Activated CD4-positive, CD25-positive, alpha-beta regulatory T cell treated with anti-CD3 and anti-CD28 coated beads, Interleukin-2, amount 50 U/mL, for 72 hours (primary cell): ENCODE measurements at places on chromosomes 4 and X.
A peak's percentile ranks its signal among the peaks of the same experiment; 100 is the strongest.

GRCh38 chrX:87327267-87327666 lies 190.3 kb upstream of the KLHL4 start:
- DNase-seq: no peak

DNA sequence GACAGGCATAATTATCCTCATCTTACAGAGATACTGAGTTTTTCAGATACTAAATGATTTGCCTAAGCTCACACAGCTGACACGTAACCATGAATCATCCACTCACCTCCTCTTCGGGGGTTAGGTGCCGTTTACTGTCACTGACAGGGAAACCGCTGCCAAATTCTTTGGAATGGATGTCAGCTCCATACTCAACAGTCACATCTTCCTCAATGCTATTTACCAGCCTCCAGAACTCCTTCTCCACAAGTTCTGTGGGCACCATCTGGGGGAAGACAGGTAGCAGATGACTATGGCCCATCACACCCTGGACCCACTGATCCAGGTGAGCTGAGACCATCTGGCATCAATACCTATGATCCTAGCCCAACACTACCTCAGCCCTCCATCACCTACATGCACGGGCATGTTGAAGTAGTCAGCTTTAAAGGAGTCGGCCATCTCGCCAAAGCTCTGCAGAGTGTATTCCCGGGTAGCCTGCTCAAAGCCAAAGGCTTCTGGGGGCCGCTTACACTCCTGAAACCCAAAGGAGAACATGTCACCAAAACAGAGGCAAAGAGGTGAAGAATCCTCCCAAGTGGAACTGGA lies 13.5 kb downstream of the KDM5C start:
- no peak for DNase-seq

DNA sequence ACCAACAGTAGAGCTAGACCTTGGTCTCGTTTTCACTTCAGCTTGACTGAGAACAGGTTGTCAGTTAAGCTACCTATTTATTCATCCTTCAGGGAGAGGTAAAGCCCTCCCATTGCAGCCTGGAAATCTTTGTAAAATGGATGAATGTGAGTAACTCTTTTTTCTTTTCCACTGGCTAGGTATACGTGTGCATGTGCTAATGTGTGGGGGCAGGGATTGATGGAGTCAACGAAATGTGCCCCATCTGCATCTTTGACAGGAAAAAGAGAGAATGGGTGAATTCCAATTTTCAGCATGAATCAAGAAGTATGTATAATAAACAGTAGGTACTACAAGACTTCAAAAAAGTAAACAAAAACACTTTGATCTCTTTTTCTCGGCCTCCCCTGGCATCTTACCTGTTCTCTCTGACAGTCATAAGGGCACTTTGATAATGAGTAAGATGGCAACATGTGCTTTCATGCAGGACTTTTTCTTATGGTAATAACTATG lies at the start of gene IL21:
TSS of gene IL21 (minus strand) at position 51 of the 492 bp plus-strand sequence. CDS start 55 bp downstream, outside the sequence.
- no peak for DNase-seq

DNA sequence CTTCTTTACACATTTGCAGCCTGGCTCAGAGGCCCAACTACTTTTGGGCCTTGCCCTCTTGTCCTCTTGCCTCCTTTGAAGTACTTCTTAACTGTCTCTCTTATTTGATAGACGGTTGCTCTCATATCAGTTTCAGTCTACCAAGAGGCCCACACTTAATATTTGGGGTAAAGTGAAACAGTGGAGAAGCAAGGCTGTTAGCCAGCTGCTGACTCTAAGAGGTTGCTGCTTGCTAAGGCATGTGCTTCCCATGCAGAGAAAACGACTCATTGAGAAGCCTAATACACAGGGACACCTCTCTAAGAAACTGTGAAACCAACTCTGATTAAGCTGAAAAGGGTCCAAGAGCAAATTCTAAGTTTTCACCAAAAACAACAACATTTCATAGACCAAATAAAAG lies 94.6 kb downstream of the PPP3CA start:
- no peak for DNase-seq

- no peak for DNase-seq
Measured at GRCh38 chr4:81096566-81096965, 66.1 kb downstream of the BMP3 start.

DNA sequence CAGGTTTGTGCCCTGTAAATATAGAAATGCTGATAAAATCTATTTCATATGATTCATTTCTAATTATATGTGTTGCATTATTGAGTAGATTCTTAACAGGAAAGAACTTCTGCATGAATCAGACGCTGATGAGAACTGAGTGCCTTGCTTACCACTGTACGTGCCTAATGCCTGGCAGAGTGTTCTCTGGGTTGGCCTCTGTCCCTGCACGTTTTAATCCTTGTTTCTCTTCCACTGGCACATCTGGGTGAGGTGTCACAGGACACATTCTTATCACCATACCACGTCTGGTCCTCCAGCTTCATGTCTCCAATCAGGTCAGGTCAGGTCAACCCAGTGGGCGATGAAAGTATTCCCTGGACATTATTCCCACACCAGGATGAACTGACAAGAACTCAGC lies 53.6 kb downstream of the KLF3 start:
- DNase-seq: no peak

GRCh38 chr4:89334311-89334710 lies 26.7 kb upstream of the GPRIN3 start:
- no peak for DNase-seq

DNA sequence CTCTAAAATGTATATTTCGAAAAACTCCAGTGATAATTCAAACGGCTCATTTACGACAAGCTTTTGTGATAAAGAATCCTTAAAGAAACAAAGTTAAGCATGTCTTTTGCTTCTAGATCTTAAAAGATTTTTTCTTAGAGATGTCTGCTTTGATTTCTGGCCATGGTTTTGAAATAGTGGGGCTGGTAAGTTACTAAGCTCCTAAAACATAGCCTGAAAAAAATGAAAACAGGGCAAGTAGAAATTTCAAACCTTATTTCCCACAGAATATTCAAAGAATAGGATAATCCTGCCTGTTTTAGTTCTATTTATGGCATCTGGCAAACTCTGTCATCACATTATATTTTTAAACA lies 318.3 kb downstream of the ARHGAP24 start:
- no peak for DNase-seq

DNA sequence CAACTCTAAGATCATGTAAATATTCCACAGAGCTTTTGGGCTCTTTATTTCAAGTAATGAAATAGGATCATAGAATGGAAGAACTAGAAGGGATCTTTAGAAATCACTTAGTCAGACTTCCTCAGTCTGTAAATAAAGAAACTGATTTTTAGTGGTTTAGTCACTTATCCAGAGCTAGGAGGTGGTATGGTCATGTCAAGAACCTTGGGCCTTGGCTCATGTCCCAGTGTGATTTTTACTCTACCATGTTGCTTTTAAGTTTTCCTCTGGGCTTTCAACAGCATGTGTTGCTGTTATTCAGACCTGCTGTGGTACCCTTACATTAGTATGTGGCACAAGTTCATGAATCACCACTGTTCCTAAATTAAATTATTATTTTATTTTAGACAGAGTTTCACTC lies 184.9 kb downstream of the FRAS1 start:
- DNase-seq: no peak

DNA sequence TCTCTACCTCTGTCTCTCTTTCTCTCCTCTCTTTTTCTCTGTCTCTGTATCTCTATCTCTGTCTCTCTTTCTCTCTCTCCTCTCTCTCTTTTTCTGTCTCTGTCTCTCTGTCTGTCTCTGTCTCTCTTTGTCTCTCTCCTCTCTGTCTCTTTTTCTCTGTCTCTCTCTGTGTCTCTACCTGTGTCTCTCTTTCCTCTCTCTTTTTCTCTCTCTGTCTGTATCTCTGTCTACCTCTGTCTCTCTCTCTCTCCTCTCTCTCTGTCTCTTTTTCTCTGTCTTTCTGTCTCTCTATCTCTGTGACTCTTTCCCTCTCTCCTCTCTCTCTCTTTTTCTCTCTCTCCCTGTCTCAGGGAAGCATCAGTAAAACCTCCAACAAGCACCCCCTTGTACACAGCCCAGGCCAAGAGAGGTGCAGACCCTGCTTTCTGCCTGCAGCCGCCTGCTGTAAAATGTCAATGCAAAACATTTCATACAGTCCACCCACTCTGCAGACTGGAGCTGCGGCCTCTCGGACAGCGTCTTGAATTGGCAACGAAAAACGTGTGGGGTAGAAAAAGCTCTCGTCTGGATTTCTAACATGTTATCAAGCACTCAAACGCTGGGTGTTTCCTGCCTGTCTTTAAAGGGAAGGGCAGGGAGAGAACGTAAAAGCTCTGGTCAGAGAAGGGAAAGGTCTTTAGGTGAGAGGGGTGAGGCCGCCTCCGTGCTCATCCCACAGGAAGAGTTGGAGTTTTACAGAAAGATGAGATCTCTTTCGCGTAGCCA lies 3.7 kb upstream of the SHOX start:
- DNase-seq: no peak

DNA sequence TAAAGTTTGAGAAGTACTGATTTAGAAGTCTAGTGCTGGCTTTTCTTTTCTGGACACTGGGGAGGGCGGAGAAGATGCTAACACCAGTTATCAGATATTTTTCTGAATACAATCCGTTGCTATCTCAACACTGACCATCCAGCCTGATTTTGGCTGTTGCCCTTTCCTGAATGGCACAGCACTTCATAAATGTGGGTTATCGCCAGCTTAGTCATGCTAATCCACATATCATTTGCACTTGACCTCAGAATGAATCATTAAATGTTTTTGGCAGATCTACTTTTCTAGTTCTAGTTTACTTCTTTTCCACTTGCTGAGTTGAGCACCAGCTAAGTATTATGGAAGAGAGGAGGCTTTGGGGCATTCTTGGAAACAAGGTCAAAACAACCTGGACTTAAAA lies 60.8 kb upstream of the ESX1 start:
- DNase-seq: no peak

- DNase-seq: no peak
Measured at GRCh38 chrX:69014200-69014599, 151.1 kb downstream of the PJA1 start.

DNA sequence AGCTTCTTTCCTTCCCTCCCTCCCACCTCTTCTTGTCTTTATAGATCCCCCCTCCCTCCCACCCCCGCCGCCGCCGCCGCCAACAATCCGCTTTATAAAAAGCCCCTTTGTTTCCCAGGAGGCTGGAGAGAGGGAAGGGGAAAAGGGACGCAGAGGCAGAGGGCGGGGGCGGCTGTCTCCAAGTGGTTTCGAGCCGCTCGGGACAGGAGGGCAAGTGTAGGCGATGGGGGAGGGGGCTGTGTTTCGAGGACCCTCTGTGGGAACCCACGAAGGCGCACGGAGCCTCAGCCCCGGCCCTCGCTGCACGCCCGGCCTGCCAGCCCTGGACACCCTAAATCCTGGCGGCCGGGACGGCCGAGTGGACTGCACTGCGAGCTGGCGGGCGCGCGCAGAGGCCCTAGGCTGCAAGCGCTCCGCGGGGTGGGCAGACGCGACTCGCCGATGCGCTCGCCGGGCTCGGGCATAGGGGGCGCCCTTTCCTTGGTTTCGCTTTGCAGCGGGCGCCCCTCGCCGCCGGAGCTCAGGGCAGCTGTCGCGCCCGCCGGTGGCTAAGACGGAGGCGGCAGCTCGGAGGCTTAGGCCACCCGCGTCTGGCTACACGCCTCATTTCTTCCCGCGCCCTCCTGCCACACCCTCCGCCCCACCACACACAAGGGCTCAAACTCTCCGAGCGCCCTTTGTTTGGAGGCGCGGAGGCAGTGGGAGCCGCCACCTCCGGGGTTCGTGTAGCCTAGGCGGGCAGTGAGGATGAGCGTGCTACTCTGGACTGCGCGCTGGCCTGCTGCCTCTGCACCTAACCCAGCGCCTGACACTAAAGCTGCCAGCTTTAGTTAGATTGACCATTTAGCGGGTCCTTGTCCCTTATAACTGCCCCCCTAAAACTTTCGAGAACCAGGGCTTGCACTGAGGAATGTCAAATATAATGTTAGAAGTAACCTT lies 2.2 kb downstream of the MAMLD1 start:
- DNase-seq: peak; percentile 53

- no peak for DNase-seq
Measured at GRCh38 chrX:101081231-101081630, 2.6 kb downstream of the TMEM35A start.

GRCh38 chr4:83862471-83862870 lies 326.6 kb downstream of the GPAT3 start:
- no peak for DNase-seq

DNA sequence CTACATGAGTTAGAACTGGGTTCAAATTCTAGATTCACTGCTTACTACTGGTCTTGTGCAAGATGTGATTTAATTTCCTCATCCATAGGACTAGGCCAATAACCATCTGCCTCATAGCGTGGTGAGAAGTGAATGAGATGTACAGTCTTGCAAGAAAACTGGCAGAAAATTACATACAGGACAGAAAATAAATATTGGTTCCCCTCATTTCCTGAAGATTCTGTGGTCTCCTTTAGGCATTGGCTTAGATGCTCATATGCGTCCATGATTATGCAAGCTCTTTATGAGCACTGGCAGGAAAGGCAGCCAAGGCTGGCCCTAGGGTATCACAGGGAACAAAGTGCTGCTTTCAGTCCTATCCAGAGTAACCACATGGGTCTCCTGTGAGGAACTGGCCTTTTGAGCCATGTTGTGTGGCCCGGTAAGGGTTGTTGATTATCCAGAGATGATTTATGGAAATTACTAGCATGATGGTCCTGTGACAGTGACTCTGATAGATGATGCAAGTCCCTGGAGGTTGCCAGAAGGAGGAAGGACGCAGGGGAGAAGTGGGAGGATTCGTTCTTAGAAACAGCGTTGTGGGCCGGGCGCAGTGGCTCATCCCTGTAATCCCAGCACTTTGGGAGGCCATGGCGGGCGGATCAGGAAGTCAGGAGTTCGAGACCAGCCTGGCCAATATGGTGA lies 9.9 kb upstream of the MOB1B start:
- no peak for DNase-seq

DNA sequence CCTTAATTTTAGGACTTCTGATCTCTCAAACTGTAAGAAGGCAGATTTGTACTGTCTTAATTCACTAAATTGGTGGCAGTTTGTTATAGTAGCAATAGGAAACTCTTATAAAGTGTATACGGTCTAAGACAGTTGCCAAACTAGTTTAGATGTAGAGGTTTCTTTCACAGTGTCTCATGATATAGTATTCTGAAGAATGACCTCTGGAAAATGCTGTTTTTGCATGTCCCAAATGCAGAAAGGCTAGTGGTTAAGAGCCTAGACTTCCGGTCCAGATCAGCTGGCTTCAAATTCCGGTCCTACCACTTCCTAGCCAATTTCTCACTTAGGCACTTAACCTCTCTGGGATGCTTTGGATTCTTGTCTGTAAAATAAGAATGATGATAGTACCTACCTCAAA lies 538.5 kb downstream of the CENPC start:
- DNase-seq: no peak
